ENCODE measurements at places on chromosomes 2 and 18.

DNA sequence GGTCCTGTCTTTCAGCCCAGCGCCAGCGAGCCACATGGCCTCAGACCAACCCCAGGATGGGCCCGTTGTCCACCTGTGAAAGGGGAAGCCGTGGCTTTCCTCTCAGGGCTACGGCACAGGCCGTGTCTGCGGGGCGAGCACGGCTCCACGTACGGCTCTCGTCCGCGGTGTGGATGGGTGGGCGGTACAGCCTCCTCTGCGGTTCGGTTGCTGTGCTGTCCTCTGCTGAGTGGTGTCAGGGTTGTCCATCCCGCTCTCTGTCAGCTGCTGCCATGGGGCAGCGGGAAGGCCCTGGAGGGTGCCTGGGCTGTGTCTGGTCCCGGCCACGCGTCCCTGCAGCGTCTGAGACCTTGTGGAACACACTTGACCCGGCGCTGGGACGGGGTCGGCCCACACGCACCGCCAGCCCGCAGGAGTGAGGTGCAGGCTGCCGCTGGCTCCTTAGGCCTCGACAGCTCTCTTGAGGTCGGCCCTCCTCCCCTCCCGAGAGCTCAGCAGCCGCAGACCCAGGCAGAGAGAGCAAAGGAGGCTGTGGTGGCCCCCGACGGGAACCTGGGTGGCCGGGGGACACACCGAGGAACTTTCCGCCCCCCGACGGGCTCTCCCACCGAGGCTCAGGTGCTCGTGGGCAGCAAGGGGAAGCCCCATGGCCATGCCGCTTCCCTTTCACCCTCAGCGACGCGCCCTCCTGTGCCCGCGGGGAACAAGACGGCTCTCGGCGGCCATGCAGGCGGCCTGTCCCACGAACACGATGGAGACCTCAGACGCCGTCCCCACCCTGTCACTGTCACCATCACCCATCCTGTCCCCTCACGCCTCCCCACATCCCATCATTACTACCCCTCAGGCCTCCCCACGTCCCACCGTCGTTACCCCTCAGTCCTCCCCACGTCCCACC is 128.7 kb downstream of the NFATC1 start:
- DNase-seq, result no peak

DNA sequence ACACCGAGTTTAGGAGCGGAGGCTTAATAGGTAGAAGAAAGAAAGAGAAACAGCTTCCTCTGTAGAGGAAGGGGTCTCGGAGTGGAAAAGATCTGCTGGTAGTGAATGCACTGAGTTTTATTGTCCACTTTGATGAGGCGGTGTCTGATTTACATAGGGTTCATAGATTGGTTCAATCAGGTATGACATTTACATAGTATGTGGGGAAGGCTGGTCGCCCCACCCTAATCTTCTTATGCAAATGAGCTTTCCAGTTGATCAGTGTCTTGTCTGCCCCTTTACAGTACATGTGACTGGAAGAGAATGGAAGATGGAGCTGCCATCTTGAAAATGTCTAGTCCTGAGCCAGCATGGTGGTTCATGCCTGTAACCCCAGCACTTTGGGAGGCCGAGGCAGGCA is 19.9 kb upstream of the CNOT11 start:
- DNase-seq, result no peak

GRCh38 chr2:70123051-70123828 is 36.0 kb downstream of the PCBP1 start:
- DNase-seq, result no peak

DNA sequence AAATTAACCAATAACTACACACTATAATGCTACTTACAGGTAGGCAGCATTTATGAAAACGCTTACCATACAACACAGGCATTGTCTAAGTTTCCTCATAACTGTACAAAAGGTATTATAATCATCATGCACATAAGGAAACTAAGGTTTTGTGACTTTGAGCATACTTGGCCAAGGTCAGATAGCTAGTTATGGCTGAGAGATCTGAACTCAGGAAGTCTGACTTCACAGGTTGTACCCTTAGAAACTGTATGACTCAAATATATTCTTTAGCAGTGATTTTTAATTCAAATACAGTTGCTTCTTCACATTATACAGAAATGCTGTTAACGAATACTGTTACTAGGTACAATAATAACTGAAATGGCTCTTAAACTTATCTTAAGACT is 89.3 kb downstream of the TRIP12 start:
- DNase-seq, result no peak

- no peak for DNase-seq
These were observed 201.2 kb downstream of the CBLN2 start for GRCh38 chr18:72342933-72343332.

DNA sequence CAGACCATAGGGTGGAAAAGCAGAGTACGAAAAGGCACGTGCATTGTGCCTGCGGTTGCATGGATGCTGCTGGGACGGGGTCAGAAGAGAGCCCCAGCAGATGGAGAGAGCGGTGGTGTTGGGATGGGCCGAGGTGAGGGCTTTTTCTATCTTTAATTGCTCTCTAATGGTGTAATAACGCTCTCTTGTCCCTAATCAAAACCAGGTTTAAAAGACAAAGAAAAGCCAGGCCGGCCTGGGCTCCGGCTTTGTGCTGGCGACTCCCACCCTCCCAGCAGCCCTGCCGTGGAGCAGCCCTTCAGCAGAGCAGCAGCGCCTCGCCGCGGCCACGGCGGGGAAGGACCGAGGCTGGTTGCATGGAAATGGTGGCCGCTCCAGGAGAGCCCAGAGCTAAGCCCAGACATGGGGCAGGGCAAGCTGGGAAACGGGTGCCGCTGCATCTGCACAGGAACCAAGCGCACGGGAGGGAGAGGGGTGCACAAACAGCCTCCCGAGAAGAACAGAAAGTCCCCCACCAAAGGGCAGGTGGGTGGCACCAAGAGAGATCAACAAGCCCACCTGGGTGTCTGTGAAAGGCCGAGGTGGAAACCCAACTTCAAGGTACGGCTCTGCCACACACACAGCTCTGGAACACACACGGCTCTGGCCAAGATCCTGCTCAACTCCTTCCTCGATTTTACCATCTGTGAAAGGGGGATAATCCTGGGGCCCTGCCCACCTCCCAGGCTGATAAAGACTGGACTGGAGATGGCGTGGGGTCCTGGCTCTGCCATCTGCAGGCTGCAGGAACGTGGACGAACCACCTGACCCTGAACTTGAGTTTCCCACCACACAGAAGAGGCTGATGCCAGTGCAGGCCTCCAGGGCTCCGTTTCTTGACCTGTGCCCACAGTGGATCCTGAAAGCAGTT is 15.0 kb downstream of the HS1BP3 start:
- peak; percentile 58 for DNase-seq

DNA sequence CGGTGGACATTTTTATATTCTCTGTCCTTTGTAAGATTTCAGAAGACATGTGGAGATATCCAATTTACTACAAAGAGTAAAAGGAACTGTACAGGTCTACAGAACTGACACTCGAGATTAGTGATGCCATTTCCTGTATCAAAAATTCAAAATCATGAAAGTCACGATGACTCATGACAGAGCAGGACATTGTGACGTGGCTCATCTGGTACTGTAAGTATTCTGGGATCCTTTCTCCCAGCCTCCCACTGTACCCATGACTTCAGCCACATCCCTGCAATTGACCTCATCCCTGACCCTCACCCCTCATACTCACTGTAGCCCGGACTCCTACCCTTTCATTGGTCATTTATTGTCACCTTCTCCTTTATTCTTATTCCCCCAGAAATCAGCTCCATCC is 736.5 kb downstream of the EPHA4 start:
- no peak for DNase-seq

DNA sequence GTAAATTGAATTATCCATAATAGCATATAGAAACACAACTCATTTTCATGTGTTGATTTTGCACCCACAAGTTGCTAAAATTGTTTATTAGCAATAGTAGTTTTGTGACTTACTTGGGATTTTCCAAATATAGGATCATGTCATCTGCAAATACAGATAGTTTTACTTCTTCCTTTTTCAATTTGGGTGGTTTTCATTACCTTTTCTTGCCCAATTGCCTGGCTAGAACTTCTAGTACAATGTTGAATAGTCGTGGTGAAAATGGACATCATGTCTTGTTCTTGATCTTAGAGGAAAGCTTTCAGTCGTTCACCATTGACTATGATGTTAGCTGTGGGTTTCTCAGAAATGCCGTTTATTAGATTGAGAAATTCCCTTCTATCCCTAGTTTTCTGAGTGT is 60.2 kb upstream of the TCF7L1 start:
- DNase-seq, result no peak

- DNase-seq, result no peak
These were observed 120.9 kb downstream of the FSIP2 start for GRCh38 chr2:185859506-185859905.

- no peak for DNase-seq
These were observed 979.5 kb upstream of the FAM98A start for GRCh38 chr2:34578641-34579040.

GRCh38 chr2:10080536-10081304 is 509 bp upstream of the CYS1 start:
- DNase-seq, result no peak

- DNase-seq, result peak; percentile 20
These were observed 194.2 kb upstream of the PKDCC start for GRCh38 chr2:41853427-41854191.

DNA sequence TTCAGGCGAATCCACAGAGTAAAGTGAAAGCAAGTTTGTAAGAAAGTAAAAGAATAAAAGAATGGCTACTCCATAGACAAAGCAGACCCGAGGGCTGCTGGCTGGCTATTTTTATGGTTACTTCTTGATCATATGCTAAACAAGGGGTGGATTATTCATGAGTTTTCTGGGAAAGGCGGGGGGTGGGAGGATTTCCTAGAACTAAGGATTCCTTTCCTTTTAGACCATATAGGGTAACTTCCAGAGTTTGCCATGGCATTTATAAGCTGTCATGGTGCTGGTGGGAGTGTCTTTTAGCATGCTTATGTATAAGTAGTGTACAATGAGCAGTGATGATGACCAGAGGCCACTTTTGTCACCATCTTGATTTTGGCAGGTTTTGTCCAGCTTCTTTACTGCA is 59.8 kb downstream of the SLC4A3 start:
- DNase-seq, result no peak

- DNase-seq, result no peak
These were observed 136.3 kb downstream of the OLA1 start for GRCh38 chr2:174112073-174112472.

DNA sequence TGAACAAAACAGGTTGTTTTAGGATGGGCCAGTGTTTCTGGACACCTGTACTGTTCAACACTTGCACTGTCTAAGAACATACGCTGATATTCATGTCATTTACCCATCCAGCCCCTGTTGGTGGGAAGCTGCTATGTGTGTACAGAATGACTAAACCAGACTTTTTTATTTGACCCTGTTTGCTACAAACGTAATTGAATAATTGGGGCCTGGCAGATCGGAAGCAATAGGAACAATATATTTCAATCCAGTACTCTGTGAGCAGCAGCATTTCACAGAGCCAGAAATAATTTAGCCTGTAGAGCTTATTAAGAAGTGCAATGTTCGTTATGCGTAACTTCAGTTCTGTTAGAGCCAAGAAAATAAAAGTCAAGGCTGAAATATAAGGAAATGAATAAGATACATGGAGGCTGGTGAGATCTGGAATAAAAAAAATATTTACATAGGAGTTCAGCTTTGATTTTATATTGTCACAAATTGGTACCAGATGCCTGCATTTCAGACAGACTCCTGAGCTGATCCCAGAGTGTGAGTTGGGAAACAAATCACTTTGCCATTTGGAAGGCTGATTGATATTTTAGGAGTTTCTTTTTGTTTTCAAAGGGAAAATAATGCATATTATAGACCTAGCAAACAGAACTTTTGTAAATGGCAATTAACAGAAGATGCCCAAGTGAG is 19.7 kb downstream of the CABLES1 start:
- DNase-seq, result no peak

DNA sequence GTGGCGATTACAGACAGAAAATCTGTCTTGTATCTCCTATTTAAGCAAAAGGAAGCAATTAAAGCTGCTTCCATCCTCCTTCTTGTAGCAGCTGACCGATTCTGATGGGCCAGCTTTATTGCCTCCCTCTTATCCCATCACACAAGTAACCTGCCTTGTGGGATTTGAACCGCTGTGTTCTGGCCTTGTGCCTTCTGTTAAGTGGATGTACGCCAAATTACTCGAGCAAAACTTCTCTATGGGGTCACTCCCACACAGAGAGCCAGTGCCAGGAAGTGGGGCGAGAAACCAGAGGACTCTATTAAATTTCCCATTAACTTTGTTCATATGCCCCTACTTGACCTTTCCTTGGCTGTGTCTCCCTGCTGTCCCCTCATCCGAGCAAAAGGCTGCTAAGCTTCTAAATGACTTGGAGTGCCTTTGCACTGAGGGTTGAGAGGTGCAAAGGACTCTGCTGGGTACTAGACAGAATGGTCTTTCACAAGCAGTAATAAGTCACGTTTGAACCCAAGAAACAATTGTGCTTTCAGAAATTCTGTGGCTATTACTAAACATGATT is 672.5 kb downstream of the MBD2 start:
- DNase-seq, result no peak

DNA sequence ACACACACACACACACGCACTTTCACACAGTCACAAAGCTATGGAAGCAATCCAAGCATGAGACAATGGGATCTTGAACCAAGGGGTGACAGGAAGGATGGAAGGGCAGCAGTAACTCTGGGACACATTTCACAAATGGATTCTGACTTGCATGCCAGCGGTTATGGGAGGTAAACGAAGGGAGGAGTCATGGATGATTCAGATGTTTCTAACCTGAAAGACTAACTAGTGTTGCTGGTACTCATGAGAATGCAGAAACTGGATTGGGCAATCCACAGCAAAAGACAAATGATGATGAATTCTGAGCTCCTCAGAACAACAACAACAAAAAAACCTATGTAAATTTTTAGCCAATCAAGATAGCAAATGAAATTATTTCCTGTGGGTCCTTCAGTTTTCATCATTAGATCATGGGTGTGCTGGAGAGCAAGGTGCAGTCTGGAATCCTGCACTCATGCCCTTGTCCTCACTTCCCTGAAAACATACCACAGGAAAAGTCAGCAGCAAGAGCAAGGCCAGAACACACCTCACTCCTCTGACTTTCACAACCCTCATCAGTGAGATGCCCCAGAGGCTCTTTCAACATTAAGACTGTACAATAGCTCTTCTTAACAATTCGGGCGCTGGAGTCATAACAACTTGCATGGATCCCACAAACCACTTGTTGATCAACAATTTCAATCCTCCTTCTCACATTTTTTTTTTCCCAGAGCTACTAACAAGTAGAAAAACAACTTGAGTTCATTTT is 32.6 kb downstream of the ABCA12 start:
- DNase-seq, result no peak

GRCh38 chr2:132383956-132384355 is 32.6 kb upstream of the GPR39 start:
- no peak for DNase-seq

- DNase-seq, result no peak
These were observed 111.7 kb upstream of the DYNAP start for GRCh38 chr18:54479365-54479764.

GRCh38 chr2:69582582-69583176 is 60.9 kb downstream of the AAK1 start:
- peak; percentile 88 for DNase-seq

GRCh38 chr18:4040391-4041092 is 414.6 kb downstream of the DLGAP1 start:
- no peak for DNase-seq

GRCh38 chr2:224405841-224406370 is 4.0 kb upstream of the FAM124B start:
- no peak for DNase-seq

Measured in RPMI8226 (cell line).